GM03348 (cell line): ENCODE measurements at places on chromosomes 13 and 19.

GRCh38 chr13:95056266-95056665 is 245.0 kb downstream of the ABCC4 start:
- no peak for DNase-seq

DNA sequence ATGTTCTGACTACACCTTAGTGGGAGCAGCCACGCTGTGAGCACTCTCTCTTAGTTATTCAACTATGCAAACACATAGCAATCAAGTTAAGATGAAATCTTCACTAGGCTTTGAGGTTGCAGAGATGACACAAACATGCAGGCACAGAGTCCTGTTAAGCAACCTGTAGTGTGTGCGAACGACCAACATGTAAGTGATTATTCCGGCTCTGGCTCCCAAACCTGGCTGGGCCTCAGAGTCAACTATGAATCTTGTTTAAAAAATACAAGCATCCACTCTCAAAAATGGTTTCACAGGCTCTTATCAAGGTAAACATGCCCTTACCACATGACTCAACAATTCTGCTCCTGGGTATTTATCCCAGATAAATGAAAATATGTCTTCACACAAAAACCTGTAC is 91.4 kb downstream of the IRS2 start:
- DNase-seq = no peak

DNA sequence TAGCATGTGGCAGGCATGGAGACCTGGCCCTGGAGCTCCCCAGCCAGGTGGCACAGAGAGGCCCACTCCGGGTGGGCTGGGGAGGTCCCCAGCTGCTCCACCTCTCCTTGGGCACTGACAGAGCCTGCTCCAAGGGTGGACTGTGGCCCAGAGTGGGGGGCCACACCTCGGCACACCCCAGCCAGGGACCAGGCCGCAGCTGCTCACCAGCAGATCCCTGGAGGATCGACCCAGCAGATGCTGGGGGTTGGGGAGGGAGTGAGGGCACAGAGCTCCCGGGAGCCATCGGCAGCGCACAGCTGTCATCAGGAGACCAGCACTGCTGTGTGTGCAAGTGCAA is 72.0 kb upstream of the KCTD15 start:
- no peak for DNase-seq

DNA sequence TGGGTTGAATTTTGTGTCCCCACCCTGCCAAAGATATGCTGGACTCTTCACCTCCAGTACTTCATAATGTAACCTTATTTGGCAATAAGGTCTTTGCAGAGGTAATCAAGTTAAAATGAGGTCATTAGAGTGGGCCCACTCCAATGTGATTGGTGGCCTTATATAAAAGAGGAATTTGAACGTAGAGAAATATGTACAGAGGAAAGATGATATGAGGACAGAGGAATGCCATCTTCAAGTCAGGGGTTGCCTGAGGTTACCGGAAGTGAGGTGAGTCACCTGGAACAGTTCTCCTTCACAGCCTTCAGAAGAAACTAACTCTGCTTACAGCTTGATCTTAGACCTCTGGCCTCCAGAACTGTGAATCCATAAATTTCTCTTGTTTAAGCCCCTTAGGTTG is 69.9 kb downstream of the GPC5 start:
- DNase-seq = no peak

GRCh38 chr19:49985871-49986270 is 24.9 kb upstream of the SIGLEC11 start:
- DNase-seq = no peak

DNA sequence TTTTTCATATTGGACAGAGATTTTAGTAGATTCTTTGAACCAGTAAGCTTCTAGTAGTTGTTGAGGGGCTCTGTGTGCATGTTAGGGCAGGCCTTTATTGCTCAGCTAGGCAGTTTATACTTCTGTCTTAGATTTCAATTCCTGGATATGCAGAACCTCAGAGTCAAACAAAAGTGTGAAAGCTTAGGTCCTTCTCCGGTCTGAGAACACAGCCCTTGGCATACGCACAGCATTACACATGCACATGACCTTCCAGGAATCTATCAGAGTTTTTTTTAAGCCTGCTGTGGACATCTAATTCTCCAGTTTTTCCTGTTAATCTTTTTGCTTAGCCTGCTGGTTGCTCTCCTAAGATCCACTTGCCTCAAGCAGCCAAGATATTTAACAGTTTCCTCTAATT is 77.9 kb upstream of the KL start:
- no peak for DNase-seq

DNA sequence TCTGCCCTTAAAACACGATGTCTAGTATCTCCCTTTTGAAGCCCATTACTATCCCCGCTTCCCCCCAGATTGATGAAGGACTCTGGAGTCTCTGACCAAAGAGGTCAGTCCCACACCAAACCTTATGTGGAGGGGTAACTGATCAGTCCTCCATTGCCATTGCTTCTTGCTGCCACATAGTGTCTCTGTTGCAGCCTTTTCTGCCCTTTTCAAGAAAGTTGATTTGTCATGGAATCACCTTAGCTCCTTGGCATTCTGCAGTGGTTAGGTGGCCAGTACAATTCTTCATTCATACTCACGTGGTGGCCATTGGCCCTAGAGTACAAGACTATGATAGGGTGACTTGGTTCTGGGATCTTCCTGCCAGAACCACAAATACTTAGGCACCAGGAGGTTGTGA is 8.4 kb upstream of the HTR2A start:
- DNase-seq = no peak

DNA sequence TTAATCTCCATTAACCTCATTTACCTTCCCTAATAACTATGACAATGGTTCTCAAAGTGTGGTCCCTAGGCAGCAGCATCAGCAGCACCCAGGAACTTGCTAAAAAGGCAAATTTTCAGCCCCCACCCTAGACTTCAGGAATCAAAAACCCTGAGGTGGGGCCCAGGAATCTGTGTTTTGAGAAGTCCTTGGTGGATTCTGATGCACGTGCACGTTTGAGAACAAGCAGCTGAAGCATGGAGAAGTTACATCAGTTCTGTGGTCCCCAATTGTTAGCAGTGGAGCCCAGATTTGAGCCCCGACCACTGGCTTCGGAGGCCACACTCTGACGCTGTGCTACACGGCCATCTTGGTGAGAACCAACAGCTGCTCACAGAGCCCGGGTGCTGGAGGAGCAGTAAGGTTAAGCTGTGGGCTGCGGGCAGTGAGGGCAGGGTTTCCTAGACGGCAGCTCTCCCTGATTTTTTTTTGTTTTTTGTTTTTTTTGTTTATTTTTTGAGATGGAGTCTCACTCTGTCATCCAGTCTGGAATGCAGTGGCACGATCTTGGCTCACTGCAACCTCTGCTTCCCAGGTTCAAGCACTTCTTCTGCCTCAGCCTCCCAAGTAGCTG is 14.0 kb upstream of the CD22 start:
- no peak for DNase-seq

GRCh38 chr19:40381321-40381720 is 8.7 kb downstream of the HIPK4 start:
- no peak for DNase-seq

DNA sequence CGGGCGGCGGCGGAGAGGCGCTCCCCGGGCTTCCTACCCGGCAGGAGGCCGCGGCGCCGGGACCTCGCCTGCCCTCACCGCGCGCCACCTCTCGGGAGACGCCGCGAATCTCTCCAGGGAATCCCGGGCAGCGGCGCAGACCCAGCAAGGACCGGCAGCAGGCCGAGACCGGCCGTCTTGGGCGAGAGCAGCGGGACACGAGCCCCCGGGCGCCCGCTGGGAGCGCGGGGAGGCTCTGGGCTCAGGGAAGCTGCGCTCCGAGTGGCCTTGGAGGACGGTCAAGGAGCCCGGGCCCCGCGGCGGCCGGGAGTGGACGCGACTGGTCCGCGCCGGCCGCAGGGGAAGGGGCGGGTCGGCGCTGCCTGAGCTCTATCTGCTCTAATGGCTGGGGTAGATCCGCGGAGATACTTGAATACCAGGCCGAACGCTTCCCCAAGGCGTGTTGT is 14.7 kb downstream of the CDX2 start:
- DNase-seq = no peak

- DNase-seq = no peak
These were observed 105.7 kb upstream of the SOX1 start for GRCh38 chr13:111961236-111961635.

DNA sequence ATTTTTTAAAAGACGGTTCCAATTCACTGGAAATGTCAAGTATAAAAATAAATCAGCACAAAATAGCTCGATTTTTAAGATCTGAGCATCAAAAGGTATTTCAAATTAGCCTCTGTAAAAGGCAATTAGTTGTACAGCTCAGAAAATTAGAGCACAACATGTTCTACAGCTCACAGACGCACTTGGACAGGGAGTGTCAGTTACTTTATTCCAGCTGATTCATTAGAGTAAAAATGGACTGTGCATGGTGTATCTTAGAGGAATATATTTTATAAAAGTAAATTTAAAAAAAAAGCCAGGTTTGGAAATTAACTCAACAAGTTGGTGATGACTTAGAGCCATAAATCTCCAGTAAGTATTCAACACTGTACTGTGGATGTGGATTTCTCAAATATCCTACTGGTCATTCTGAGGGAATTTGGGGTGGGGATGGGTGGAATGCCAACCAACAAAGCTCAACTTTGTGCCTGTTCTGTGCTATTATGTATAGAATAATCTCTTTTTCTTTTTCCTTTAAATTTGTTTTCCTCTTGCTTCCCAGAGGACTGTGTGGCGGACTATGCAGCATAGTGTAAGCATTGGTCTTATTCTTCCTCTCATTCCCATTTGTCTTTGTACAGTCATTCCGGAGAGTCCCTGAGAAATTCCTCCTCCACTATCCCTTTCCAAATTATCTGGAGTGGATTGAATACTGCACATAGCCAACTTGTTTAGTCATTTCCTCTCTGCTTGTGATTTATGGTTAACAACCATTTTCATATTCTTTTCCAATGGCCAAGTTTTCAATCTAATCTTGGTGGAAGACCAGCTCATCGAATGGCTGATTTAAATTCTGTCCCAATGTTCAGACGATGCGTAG is 169.3 kb downstream of the DCT start:
- peak; percentile 84 for DNase-seq

GRCh38 chr19:42286349-42287016 is 15.4 kb upstream of the PRR19 start:
- DNase-seq = peak; percentile 33

- DNase-seq = no peak
These were observed 21.3 kb upstream of the UQCR11 start for GRCh38 chr19:1626417-1627010.

- no peak for DNase-seq
These were observed 12.7 kb downstream of the LAIR1 start for GRCh38 chr19:54352041-54352440.

DNA sequence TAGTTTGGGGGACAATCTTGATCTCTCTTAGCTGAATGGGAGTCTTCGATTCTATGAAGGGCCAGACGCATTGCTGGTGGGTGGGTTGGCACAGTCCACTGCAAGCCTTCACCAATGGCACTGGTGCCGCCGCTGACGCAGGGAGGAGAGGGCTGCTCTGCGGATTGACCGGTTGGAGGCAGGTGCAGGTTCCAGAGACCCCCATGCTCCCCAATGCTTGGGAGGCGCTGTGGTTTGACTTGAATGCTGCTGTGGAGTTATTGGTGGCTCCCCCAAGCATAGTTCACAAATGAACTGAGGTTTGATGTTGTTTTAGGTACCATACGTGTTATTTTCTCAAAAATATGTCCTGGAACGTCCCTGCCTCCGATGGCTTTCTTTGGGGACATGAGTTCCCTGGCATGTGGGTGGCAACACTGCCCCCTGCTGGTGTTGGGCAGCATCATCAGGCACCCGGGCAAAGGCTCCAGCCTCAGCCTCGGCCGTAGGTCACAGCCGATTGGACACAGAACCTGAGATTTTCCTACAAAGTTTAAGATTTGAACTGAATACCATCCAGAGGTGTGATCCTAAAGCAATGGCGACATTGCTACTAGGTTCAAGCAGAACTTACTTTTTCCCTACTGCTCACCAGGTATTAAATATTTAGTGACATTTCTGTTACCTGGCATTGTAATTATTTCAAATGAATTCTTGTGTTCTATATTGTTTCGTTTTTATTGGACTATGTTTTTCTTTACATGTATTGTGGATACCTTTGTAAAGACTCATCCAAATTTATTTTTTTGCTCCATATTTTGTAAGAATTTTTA is 95.5 kb downstream of the ANKRD10 start:
- DNase-seq = peak; percentile 93

- no peak for DNase-seq
These were observed 72.0 kb upstream of the USP29 start for GRCh38 chr19:57047743-57048142.

DNA sequence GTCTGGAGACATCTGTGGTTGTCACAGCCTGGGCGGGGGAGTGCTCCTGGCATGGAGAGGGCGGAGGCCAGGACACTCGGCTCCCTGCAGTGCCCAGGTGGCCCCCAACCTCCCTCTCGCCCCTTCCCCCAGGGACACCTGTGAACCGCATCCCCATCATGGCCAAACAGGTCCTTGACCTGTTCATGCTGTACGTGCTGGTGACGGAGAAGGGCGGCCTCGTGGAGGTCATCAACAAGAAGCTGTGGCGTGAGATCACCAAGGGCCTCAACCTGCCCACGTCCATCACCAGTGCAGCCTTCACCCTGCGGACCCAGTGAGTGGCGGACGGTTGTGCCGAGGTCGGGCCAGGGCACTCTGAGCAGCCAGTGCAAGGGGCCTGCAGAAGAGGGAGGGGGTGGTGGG is 20.0 kb upstream of the WDR18 start:
- DNase-seq = no peak

GRCh38 chr13:55576389-55576788 is 1564.3 kb upstream of the PRR20A start:
- no peak for DNase-seq

DNA sequence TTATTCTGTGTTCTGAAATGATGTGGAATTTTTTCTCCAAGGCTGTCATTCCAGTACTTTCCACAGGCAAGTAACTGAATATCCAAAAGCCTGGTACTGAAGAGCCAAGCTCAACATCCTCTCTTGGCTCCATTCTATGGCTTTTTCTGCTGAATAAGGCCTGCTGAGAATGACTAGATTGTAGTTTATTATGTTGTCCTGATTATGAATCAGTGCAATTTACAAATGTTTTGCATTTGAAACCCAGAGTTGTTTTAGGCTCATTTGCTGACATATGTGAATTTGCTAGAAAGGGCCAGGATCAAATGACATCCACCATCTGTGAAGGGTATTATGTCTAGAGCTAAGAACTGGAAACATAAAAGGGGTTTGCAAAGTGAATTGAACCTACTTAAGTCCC is 596.6 kb downstream of the KCTD12 start:
- DNase-seq = no peak

GRCh38 chr13:87975035-87975434 is 303.9 kb downstream of the SLITRK5 start:
- DNase-seq = no peak

DNA sequence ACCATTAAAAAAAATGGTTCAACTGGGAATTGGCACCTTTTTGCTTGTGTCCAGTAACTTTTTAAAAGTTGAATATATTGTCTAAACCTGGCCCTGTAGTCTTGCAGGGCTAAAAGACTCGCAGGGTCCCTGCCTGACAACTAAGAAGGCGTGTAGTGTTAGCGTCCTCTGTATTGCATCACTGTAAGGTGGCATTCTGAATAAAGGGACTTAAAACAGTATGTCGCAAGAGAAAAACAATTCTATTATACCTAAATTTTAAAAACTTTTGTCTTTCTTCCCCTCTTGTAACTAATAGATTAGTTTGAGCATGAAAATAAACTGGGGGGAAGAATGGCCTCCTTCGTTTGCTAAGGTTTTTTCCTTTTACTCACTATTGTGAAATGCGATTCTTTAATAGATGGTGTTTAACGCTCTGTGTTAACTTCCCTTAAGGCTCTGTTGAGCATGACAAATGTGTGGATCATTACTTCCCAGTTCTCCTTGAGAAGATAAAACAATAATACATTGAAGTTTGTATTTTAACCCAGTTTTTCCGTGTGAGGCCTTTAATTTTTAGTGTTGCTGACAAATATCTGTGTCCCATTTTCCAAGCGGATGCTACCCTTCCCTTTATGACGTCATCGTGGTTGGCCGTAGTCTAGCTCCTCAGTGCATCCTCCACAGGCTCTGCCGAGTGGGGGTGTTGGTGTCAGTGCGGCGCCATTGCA is 134.6 kb downstream of the KATNAL1 start:
- peak; percentile 48 for DNase-seq
